Muscle of arm (tissue), 14 donors: ENCODE measurements at places on chromosomes 5 and 9.

DNA sequence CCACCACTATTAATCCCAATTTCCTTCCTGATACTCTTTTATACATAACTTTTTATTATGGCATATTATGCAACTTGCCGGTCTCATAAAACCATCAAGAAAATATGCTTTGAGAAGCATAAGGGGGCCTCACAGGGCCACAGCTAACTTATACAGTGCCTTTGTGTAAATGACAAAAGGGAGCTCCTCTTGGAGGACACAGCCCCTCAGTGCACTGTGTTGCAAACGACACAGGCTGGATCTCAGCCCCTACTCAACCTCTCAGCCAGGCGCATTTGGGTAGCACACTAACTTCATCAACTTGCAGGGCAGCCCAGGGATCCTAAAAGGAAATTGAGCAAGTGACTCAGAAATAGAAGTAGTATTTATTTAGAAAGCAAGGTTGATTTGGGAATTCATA is 35.4 kb downstream of the RIGI start:
- no peak for DNase-seq

DNA sequence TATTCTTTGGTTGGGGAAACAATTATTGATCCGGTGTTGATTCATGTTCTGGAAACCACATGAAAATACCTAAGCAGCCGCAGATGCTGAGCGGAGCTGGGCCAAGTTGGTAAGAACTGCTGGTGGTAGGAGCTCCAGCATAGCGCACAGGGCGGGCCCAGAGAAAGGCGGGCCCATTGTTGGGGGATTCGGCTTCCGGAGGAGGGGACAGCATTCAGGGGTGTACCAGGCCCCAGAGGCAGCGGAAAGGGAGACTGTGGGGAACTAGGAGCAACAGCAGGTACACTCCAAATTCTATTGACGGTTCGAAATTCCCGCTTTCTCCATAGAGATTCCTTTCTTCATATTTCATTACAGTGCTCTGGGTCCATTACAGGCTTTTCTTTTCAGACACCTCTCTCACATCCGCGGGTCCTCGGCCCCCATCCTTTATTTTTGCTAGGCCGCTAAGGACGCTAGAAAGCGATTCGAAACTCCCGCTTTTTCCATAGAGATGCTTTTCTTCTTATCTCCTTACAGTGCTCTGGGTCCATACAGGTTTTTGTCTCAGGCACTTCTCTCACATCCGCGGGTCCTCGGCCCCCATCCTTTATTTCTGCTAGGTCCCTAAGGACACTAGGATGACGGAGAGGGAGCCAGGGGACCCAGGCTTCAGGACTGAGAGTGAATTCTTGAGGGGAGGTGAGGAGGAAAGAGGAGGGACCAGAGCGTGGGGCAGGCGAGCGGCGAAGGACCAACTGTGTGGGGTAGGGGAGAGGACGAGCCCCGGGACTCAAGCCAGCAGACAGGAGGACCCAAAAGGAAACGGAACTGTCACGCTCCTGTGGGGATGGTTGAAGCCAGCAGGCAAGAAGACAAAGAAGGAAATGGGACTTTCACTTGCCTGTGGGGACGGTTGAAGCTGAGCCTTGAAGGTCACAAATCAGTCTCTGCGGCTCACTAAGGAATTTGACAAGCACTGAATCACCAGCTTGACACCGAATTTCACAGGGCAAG is at the start of gene CCDC152:
Gene CCDC152 (plus strand): TSS at position 213 of the 996 bp plus-strand sequence. CDS start 2,304 bp downstream, outside the sequence.
- peak; percentile 12 for DNase-seq

DNA sequence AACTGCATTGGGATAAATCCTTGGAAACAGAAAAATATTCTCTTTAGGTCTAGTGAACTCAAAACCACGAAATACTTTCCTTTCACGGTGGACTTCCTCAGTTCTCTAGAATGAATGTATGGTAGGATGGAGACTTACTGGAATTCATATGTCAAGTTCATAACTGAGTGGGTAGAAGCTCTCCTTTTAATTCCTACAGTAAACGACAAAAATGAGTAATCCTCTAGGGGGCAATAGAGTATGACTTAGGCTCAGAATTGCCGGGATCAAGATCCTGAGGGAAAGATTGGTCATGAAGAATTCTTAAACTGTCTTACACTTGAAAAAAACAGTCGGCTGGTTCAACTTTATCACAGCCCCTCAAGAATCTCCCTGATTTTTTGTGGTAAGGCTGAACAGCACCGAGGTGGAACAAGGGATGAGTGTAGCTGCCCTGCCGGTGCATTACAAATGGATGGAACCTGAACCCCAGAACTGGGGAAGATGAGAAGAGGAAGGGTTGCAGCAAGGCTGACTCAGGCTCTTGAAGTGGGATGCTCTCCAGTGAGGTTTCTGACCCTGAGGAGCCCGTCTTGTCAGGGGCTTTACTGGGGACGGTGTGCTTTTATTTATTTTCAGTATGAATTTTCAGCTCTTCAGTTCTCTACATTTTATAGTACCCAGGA is 14.0 kb upstream of the LOX start:
- no peak for DNase-seq

DNA sequence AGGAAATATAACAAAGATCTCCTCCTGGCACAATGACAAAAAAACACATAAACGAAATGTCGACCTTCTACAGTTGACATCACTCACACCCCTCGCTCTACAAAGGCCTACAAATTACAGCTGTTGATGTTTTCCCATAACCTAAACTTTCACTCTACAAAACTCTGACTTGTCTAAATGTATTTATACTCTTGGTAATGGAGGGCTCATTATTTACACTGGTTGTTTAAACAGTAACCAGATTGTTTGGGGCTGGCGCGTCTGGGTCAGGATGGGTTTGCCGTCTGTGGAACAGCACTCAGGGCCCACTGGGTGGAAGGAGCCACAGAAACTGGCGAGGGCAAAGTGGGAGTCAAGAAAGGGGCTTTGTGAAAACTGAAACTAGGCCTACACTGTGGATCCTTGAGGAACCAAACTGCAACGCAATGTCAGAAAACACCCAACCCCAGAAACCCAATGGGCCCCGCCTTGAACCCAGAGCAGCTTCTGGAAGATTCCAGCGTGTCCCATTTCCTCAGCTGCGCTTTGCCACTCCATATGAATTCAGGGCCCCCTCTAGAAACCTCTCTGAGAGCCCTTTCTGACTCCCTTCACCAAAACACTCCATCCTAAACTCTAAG is 136.7 kb downstream of the ROR2 start:
- no peak for DNase-seq

DNA sequence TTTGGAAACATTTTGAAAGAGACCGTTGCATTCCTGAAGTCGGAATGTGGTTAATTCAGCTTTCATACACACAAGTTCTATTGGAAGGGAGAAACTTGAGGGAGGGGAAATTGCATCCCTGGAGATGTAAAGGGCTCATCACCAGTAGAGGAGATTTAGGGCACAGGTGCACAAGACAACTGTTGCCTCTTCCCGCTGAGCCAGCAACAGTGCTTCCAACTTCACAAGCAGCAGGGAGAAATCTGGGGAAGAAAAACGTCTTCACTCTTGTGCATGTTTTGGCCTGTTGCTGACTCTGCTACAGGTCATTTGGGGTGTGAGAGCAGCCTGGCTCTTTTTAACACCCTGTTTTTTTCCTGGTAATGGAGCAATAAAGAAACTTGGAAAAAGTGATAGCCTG is 277.9 kb downstream of the GAS1 start:
- peak; percentile 88 for DNase-seq

- no peak for DNase-seq
Observed at GRCh38 chr5:88688156-88688983, 194.6 kb downstream of the MEF2C start.

DNA sequence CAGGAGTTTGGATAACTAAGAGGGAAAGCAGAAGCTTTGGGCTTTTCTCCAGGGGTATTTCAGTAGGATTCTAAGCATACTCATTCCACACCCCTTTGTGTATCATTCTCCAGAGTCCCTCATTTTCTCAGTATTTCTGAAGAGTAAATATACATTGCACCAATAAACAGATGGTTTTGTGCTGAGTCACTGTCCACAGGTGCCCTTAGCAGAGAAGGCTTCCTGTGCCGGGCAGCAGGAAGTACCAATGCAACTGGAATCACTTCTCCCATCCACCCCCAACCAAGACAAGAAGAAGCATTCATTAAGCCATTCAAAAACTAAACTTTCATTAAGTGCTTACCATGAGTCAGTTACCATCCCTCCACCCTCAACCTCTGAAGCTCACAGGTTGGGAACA is 3.6 kb upstream of the CCNJL start:
- DNase-seq, result no peak

DNA sequence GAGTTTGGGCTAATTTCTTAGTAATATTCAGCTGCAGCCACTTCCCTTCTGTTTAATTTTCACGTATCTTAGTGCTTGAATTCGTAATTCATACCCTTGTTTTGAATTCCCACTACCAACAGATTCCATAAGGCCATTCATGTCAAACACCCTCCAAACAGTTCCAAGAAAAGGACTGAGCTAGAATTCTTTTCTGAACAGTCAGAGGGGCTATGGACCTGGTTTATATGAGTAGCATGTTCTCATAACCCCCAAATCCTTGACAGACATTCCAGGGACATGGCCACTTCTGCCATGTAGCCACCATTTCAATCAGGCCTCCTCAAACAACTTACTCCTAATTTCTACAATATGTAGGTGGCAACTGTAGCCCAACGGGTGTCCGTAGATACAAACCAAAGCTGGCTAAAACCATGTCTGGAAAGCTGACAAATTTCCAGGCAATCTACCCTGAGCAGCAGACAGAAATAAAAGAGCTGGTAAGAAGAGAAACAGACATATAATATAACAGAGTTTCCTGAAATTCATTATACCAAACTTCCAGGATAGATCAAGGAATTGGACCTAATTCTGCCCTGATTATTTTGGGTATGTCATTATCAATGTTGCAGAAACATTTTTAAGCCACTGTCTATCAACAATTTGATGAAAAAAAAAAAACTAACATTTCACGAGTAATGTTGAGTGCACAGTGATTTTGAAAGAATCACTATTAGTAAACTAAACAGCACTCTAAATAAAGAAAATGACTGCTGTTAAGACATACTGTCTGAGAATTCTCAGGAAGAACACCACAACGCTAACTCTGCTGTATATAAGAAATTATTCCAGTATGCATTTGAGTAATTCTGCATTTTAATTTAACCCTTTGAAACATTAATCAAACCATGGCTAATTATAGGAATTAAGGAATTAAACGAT is 40.7 kb downstream of the EBF1 start:
- DNase-seq, result no peak

DNA sequence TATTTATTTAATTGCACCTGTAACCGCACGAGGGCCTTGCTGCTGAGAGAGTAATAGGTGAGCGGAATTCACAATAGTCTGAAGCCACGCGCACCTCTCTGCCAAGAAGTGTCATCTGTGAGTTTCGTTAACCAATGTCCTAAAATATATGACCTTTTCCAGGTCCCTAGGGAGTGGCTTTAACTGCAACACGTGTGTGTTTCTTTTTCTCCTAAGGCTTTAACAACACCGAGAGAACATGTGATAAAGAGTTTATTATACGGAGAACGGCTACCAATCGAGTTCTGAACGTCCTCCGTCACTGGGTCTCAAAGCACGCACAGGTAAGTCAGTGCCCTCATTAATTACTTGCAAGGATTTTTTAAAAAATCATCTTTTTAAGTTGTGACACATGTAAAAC is 53.2 kb upstream of the CKMT2 start:
- no peak for DNase-seq

DNA sequence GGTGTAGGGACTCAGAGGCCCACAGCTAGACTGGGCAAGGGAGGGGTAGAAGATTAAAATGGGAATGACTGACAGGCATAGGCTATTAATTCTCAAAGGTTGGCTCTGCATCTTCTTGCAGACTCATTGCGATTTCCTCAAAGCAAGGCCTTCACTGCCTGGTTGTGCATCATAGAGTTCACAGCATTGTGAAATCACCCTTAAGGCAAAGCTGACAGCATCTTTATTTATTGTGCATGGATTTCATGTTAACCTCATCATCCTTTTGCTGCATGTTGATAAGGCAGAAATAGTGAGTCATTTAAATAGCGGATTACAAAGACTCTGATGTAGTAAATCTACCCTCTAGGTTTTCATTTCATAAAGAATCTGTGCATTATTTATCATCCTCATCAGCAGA is 13.6 kb upstream of the PALM2AKAP2 start:
- DNase-seq, result no peak

GRCh38 chr5:137792303-137792702 is 38.1 kb upstream of the HNRNPA0 start:
- no peak for DNase-seq

DNA sequence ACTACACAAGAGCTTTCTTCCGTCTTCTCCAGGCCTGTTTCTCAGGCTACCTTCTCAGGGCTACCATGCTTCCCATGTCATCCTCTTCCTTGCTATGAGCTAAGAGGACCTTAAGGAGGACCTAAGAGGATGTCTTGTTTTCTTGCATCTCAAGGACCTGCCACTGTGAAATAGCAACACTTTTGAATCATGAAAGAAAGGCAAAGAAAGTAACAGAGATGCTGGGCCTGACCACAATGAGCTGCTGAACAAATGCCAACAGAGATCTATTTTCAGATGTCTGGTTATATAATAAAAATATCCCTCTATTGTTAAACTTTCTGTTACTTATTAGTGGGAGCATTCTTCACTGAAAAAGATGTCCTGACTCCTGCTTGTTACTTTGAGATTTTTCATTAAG is 36.7 kb upstream of the ANXA1 start:
- DNase-seq, result no peak

DNA sequence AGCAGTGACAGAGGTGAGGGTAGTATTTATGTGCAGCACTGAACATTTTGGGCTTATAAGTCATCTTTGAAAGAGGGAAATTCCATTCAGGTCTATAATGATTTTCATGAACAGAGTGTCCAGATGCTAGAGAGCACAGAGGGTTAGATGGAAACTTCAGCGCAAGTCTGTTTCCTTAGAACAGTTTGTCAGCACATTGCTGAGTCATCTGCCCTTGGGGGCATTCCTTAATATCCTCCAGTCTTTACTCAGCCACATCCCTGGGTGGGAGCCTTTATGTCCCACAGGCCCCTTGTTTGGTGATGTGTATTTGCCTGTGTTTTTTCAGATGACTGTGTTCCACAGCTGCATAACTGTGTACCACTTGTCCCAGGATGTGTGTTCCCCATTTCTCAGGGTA is 138.5 kb upstream of the S1PR3 start:
- no peak for DNase-seq

DNA sequence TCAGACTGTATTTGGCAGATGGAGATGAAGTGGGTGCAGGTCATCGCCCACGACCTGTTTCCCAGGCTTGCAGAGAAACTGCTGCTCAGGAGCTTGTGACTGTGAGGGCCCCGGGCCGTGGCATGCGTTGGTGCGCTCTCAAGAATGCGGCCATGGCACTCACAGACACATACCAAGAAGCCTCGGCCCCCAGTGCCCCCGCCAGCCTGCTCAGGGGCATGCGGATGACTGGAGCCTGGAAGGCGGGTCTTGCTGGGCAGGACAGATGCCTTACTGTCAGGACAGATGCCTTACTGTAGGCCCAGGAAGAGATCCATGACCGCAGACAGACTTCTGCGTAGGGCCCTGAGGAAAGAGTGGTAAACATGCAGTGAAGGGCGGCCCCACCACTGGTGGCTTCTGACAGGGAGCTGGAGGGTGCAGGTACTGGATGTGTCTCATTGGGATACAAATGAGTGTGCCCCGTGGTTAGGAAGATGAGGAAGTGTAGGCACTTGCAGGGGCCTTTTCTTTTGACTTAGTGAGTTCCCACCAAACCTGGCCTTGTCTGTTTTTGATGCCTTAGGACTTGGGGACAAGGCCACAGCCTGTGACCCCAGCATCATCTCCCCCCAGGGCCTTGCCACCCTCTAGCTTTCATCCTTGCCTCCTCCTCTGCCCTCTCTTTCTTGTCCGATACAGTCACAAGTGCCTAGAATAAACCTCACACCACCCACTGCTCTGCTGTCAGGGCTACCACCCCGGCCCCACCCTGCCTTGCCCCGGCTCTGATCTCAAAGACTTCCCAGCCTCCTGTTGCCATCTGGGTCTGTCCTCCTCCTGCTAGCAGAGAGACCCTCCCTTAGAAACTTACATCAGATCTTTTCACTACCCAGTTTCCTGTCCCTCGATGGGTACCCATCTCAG is 68.8 kb upstream of the ABL1 start:
- DNase-seq, result no peak
